ENCODE measurements at places on chromosomes 2 and 18.

- no peak for DNase-seq
These were observed 170.9 kb downstream of the ZNF521 start for GRCh38 chr18:25180973-25181548.

DNA sequence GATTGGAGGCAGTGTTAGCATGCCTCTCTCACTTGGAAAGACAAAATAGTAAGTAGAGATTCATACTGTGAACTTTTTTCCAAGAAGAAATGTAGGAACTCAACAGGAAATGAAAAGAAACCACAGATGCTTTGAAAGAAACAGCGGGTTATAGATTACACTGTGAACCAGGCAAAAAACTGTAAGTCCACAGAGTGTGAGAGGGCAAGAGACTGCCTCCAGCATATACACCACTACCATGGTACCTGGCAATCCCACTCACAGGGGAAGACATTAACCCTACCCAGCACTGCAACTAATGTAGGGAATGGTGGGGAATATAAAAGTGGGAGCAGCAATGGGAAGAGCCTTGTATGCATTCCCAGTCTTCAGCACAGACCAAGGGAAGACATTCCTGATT lies 150.6 kb upstream of the GALNT5 start:
- DNase-seq, result no peak

DNA sequence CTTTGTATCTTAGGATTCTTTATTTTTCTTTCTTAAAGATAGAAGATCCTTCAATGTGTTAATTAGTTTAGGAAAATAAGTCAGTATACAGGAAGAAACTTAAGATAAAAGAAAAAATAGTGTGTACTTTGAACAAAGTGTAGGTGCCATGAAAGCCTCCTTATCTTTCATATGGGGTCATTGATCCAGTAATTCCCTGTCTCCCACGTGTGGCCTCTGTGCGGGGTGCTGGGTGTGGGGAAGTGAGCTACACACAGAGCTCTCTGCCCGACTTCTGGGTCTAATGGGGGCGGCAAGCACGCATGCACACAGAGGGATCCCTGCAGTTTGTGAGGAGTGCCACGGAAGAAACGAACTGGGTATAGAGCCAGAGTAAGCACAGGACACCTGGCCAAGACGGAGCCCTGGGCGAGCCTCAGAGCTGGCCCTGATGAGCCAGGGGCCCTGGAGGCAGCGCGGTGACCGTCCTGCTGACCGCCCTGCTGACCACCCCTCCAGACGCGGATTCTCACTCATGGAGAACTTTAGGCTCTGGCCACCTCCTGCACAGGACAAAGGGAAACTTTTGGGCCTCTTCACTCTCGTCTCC lies 253.5 kb downstream of the ACKR3 start:
- DNase-seq, result no peak

DNA sequence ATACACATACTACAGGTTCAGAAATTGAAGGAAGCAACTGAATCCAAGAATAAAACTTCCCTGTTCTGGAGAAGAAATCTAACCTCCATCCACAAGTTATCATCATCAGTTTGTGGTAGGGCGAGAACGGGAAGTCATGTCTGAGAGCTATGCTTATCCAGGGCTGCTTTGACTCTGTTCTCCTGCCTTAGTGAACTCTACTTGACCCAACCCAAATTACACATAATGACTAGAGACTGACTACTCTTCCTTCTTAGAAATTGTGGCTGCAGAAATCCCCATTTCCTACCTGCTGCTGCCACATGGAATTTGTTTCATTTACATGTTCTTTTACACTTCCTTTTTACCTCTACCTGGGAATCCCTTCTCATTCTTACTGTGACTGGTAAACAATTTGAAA lies 1102.6 kb upstream of the PIK3C3 start:
- no peak for DNase-seq

- DNase-seq, result no peak
These were observed 176.9 kb downstream of the PARD3B start for GRCh38 chr2:204722207-204722606.

- no peak for DNase-seq
These were observed 7.5 kb upstream of the KDSR start for GRCh38 chr18:63374540-63374939.

- no peak for DNase-seq
These were observed 107.2 kb downstream of the CD226 start for GRCh38 chr18:69840445-69840844.

DNA sequence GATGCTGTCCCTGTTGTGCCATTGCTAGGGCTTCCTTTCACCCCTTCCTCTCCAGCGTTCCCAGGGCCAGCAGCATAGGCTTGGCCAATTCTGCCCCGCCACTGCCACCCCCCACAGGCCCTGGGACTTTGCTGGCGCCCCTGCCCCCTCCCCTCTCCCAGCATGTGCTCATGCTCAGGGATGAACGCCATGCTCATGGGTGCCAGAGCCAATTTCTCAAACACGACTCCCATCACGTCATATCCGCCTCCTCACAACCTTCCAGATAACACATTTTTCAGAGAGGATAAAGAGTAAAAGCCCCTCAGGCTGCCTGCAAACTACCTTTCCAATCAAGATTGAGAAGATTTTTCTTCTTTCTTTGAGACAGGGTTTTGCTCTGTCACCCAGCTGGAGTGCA lies 48.6 kb downstream of the DNMT3A start:
- DNase-seq, result no peak

- DNase-seq, result peak; percentile 54
These were observed at the start of gene TUBA4B for GRCh38 chr2:219252900-219253752. Gene TUBA4B (plus strand): TSS chr2:219253243. CDS start chr2:219253408, 165 bp downstream.

Measured in iPS-NIHi11 (cell line).